ENCODE measurements at places on chromosomes 11 and 22.

DNA sequence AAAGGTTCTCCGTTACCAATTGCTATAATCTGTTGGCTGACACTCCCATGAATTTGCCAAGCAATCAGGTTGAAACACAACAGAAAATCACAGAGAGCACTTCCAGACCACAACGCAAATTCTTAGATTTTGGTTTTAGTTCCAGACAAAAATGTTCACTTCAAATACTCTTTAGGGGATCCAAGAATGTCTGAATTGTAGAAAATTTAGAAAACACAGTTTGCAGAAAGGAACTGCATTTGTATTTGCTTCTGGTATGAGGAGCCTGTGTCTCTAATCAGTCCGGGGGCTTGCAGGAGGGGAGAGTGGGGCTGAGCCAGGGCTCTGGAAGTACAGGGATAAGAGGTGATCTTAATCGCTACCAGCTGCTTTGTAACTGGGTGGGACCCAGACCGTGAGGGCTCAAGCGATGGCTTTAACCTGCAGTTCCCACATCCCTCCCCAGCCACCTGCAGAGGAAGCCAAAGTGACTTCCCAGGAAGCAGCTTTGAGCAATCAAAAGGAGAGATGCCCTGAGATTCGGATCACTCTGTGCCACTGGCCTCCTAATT is 18.7 kb downstream of the SCUBE2 start:
- no peak for DNase-seq

GRCh38 chr11:45185228-45185729 is 38.8 kb downstream of the PRDM11 start:
- DNase-seq: no peak

GRCh38 chr11:898143-898511 is 12.5 kb downstream of the CHID1 start:
- peak; percentile 14 for DNase-seq

DNA sequence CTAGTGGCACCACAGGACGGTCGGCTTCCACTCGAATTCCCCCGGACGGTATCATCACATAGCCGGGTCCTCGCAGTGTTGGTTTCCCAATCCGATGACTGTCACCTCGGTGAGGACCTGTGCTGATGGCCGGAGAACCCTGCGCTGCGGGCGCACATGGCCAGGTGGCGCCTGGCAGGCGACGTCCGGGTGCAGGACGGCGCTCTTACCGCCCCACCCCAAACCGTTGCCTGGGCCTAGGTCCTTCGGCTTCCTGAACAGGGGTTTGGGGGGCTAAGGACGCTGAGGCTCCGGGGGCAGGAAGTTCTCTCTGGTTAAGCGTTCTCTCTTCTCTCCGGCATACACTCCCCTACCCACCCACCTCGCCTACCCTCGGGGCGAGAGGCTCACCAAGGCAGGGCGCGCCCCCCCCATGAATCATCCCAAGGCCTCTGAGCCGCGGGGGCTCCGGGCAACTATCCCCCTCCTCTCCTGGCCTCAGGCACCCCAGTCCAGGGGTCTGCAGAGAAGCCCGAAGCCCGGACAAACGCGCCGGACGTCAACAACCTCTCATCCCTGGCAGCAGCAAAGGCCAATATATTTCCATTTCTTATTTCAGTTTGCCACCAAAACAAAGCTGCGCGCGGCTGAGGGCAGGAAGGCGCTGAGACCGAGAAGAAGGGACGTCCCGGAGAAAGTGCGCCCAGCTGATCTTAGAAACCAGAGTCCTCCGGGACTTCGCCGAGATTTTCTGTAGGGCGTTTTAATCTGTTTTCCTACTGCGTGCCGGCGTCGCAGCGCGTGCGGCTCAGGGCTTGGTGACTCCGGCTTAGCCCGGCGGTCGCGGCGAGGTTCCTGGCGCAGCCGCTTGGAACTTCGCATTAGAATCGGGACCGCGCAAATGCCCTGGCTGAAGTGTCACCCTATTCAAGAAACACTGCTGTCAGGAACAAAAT is 5.6 kb downstream of the ALX4 start:
- no peak for DNase-seq

DNA sequence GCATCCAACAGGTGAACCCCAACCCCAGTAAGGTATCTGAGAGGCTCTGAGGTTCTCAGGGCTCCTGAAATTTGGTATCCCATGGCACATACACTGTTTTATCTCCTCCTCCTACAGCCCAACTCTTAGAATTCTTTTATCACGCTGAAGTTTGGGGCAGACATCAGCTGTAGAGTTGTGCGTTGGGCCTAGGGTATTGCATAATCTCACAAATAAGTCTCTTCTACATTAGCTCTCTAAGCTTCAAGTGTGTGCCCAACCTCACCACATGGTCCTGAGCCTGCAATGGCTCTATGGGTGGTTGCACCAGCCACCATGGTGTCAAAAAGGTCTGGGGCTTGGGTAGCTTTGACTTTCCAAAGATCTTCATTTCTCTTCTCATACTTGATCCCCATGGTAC is 603.0 kb downstream of the BUD13 start:
- no peak for DNase-seq

GRCh38 chr11:134480136-134480712 is 68.2 kb upstream of the B3GAT1 start:
- DNase-seq: no peak

DNA sequence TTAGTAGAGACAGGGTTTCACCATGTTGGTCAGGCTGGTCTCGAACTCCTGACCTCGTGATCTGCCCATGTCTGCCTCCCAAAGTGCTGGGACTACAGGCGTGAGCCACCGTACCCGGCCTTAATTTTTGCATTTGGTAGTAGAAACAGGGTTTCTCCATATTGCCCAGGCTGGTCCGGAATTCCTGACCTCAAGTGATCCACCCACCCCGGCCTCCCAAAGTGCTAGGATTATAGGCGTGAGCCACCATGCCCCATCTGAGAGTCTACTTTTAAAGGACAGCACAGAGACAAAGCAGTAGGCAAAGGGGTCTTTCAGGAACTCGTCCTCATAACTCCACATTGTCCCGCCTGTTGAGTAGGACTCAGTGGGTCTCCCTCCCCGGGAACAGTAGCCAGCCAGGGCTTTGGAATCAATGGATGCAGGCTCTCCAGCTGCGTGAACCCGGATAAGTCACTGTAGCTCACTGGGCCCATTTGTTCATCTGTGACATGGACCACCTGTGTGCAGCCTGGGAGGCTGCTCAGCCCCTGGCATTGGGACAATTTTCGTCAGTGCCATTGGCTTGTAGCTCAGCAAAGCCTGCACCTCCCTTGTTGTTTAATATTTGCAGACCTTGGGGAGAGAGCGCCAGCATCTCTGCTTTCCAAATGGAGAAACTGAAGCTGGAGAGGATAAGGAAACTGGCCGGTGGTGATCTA is 86.1 kb downstream of the ARHGAP8 start:
- DNase-seq: no peak

DNA sequence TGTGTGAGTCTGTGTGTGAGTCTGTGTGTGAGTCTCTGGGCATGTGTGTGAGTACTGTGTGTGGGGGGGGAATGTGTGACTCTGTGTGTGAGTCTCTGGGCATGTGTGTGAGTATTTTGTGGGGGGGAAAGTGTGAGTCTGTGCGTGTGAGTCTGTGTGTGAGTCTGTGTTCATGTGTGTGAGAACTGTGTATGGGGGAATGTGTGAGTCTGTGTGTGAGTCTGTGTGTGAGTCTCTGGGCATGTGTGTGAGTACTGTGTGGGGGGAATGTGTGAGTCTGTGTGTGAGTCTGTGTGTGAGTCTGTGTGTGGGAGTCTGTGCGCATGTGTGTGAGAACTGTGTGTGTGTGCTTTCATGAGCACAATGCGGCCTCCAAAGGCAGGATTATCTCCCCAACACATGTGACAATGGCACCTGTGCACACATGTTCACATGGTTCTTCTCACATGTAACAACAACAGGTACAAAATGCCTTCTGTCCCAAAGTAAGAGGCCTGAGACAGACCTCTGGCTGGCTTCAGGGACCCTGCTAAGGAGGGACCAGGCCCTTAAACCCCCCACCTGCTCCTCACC is 1.6 kb downstream of the CD5 start:
- no peak for DNase-seq
